ENCODE measurements at places on chromosomes 1 and 21.

- DNase-seq, result no peak
Measured at GRCh38 chr1:208917723-208918122, 665.8 kb upstream of the CAMK1G start.

- DNase-seq, result no peak
Measured at GRCh38 chr1:201883786-201884185, 4.9 kb upstream of the SHISA4 start.

- no peak for DNase-seq
Measured at GRCh38 chr1:85799737-85800136, 91.5 kb upstream of the ZNHIT6 start.

GRCh38 chr1:91791691-91792488, 94.1 kb downstream of the TGFBR3 start:
- no peak for DNase-seq

DNA sequence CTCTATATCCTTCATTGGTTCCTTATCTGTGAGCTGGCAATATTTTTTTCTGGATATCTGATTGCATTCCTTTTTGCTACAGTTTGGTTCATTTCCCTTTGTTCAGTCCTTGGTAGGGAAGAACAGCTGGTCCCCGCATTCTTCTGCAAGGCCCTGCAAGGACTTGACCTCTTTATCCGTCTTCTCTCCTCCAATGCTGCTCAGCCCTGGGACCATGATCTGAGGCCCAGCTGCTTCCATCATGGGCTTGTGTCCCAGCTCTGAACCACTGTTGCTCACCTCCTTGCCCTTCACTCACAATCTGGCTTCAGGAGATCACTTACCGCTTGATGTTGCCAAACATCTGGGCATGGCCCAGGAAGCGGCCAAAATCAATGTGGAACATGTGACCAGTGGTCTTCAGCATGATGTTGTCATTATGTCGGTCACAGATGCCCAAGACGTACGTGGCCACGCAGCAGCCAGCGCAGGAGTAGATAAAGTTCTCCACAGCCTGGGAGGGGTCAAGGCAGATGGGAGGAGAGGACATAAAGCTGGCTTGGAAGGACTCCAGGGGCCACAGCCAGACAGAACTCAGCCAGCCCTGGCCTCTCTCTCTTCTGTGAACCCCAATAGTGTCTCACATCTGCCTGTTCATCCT, 22.6 kb upstream of the PPP1R15B start:
- DNase-seq, result no peak

- DNase-seq, result no peak
Measured at GRCh38 chr1:227403535-227403934, 85.2 kb upstream of the CDC42BPA start.

GRCh38 chr1:104706631-104707147, 957.0 kb downstream of the AMY1C start:
- peak; percentile 27 for DNase-seq

- DNase-seq, result no peak
Measured at GRCh38 chr1:41564741-41565475, 80.4 kb upstream of the EDN2 start.

- no peak for DNase-seq
Measured at GRCh38 chr1:204380293-204380831, 20.6 kb upstream of the PLEKHA6 start.

DNA sequence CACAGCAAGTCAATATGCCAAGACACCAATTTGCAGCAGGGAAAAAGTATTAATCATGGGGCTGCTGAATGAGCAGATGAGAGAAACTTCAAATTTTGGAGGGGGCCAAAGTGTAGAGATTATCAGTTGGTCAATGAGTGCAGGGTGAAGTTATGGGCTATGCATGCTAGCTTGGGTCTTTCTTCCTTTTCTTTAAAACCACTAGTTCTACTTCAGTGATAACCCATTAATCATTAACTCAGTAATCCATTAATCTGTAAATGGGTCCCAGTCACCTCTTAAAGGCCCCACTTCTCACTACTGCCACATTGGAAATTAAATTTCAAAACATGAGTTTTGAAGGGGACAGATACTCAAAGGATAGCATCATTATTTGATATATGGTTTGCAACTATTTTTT, 688.6 kb upstream of the ADGRL4 start:
- no peak for DNase-seq

GRCh38 chr21:35350965-35351364, 301.9 kb upstream of the RUNX1 start:
- DNase-seq, result no peak

GRCh38 chr1:48415050-48415449, 57.0 kb downstream of the SPATA6 start:
- DNase-seq, result no peak

- no peak for DNase-seq
Measured at GRCh38 chr1:176531036-176531435, 68.1 kb downstream of the PAPPA2 start.

- DNase-seq, result no peak
Measured at GRCh38 chr1:23456226-23456625, 27.8 kb downstream of the ASAP3 start.

DNA sequence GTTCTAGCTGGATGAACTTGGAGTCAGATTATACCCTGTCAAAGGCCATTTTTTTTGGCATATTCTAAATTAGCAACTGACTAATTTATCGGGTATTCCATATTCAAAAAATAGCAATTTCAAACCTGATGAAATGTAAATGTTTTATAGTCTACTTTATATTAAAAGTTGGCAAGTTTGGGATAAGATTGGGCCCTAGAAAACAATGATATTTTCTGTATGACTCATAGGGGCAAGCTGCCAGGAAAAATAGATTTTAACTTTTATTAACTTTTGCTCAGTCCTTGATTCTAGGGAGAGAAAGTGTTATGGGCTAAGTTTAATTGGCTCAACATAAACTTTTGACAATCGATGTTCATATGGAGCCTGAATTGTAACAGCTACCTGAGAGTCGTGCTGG, 576.9 kb upstream of the B3GALT2 start:
- no peak for DNase-seq

DNA sequence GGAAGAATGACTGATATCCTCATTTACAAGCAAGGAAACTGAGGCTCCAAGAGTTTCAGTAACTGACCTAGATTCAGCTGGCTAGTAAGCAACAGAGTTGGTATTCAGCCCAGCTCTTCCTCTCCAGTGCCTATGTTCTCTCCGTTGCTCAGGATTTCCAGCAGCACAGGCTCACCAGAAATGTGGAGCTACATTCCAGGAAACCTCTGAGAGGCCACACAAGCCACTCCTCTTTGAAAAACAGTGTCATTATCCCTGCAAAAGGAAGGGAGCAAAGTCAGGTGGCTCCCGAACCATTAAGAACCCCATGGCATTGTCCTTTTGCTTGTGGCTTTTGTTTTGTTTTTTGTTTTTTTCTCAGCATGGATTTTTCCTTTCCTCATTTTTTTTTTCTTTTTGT, 40.6 kb upstream of the DUSP10 start:
- no peak for DNase-seq

DNA sequence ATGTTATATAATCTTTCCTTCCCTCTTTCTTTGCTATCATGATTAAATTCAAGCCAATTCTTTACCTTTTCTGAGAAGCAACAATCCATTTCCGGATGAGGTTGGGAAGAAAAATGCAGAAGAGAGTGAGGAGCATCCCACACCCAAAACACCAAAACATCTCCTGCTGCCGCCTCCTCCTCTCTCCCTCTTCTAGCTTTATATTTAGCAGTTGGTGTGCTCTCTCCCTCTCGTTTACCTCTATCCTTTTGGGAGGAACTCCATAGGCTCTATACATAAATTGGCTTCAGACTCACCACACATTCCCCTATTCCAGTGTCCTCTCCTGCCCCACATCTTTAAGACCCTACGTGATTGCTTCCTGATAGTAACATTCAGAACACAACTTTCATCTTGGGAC, 332.2 kb upstream of the PLXNA2 start:
- DNase-seq, result no peak

GRCh38 chr1:205652984-205653383, 21.2 kb upstream of the ELK4 start:
- no peak for DNase-seq

- DNase-seq, result no peak
Measured at GRCh38 chr1:150626150-150626549, 3.3 kb downstream of the ENSA start.

GRCh38 chr1:228003461-228004330, 3.1 kb upstream of the WNT3A start:
- no peak for DNase-seq

GRCh38 chr1:218575856-218576255, 230.7 kb downstream of the TGFB2 start:
- no peak for DNase-seq

DNA sequence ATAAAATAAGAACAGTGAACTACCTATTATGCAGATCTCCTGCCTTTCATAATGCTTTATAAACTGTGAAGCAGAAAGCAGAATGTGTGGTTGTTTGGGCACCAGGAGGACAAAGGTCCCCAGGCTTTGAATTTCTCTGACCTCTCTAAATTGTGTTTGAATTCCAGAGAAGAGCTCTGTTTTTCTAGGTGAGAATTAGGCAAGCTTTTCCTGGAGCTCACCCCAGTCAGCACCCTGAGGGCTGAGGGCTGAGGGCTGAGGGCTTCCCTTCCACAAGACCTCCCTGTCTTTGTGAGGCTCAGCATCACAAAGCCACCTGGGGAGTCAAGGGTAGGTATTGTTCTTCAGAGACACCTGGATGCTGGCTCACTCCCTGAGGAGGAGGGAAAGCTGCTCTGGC, 45.5 kb upstream of the LRIG2 start:
- no peak for DNase-seq

GRCh38 chr1:36231191-36231590, 6.9 kb downstream of the THRAP3 start:
- DNase-seq, result no peak

- peak; percentile 74 for DNase-seq
Measured at GRCh38 chr1:2003541-2004131, at the start of gene CFAP74. Gene CFAP74 (minus strand): TSS chr1:2003786. CDS start chr1:1990956, 12,830 bp downstream.

DNA sequence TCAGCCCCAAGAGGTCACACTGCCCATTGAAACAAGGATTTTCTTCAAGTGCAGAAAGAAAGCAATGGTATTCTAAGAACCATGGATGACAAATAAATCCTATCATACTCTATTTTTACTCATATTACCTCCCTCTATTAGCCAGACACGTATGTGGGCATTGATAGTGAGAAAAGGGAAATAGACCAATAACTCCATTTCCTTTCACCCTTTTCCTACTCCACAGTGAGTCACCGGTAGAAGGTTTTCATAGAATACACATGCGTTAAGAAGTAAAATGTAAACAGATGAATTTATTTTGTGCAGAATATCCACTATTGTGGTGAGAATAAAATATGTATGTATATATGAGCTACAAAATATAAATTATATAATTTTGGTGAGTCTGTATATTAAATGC, 568.9 kb upstream of the ADGRL4 start:
- DNase-seq, result no peak

- DNase-seq, result no peak
Measured at GRCh38 chr1:3461238-3461933, 6.9 kb downstream of the ARHGEF16 start.

GRCh38 chr1:155569988-155570592, 7.5 kb upstream of the ASH1L start:
- DNase-seq, result no peak

GRCh38 chr1:30464187-30464617, 259.2 kb downstream of the MATN1 start:
- DNase-seq, result no peak

DNA sequence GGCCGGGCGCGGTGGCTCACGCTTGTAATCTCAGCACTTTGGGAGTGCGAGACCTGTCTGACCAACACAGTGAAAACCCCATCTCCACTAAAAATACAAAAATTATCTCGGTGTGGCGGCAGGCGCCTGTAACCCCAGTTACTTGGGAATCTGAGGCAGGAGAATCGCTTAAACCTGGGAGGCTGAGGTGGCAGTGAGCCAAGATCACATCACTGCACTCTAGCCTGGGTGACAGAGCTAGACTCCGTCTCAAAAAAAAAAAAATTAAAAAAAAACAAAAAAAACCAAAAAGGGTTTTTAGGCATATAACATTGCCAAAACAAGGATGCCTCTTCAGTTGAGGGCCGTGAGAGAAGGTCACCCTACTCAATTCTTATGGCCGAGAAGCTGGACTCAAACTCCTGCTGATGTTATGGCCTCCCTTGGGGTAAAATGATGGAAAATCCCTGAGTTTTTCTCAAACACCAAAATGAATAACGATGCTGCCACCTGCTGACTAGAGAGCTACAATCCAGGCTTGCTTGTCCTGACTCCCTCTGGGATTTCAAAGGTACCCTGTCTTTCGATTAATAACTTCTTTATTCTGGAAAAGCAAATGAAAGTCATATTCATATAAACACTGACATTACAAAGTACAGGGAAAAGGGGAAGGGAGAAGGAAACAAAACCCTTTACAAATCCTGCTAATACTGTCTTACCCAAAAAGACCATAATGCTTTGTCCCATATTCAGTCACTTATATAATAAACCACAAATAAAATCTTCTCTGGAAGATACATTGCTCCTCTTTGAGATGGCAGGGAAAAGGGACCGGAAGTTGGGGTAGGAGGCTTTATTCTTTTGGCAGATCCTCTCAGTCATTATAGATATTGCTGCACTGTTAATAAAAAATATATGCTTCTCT, 10.7 kb downstream of the RAB42 start:
- DNase-seq, result peak; percentile 49

DNA sequence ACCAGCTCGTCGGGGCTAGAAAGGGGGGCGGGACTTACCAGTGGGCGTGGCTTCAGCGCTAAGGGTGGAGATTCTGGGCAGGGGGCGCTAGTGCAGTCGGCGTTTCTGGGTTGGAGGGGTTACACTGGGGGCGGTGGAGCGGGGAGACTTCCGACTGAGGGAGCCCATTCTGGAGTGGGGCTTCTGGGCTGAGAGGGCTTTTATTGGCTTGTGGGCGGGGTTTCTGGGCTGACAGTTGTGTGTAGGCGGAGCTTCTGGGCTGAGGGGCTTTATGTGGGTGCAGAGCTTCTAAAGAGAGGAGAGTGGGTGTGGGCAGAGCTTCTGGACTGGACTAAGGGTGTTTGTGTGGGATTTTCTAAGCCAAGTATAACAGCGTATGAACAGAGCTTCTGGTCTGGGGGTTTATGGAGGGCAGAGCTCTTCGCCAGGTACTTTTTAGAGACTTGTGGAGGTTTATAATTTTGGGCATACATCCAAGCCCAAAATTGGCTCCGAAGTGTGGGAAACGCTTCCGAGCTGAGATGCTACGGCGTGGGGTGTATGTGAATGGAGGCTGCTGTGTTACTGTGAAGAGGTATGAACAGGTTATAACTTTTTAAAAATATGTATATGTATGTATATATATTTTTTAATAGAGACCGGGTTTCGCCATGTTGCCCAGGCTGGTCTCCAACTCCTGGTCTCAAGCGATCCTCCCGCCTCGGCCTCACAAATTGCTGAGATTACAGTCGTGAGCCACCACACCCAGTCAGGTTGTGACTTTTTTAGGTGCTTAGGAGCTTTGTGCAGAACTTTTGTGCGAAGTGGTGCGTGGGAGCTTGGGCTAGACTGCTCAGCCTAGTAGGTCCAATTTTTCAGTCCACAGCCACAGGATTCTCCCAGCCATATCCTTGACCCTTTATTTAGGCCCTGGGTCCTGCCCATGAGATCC, 825 bp downstream of the TMEM39B start:
- no peak for DNase-seq

DNA sequence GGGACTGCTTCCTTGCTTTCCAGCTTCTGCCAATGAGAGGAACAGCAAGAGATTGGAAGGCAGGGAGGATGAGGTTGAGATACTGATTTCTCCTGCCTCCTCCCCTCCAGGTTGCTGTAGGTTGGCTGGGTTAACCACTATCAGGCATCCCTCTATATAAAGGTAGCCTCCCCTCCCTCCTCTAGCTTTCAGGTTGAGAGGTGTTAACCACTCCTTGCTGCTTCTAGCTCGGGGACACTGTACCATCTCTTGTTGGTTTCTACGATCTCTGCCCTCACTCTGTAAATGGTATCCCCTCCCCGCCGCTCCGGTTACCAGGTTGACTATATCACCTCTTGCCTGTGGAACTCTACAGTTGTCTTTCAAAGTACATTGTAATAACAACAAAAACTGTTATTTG, 16.7 kb downstream of the LPAR3 start:
- no peak for DNase-seq
